Substantia nigra (tissue), 51 donors: ENCODE measurements at places on chromosomes 7 and 10.

- no peak for DNase-seq
Observed at GRCh38 chr7:133535308-133535707, 282.4 kb downstream of the EXOC4 start.

DNA sequence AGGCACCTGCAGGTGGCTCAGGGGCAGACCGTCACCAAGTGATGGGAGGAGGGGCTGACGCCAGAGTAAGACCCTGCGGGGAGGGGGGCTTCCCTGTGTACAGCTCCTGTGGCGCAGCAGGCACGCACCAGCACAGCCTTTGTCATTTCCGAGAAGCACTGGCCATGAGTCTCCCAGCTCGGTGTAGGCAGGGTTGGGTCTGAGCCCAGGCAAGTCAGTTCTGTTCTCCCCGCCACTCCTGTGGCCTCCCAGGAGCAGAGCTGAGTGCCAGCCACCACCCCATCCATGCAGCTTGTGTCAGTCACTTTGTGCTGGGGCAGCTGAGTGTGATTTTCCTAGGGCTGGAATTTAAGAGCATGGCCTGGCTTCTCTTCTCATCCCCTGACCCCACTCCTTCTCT lies 13.2 kb downstream of the CPSF4 start:
- no peak for DNase-seq

DNA sequence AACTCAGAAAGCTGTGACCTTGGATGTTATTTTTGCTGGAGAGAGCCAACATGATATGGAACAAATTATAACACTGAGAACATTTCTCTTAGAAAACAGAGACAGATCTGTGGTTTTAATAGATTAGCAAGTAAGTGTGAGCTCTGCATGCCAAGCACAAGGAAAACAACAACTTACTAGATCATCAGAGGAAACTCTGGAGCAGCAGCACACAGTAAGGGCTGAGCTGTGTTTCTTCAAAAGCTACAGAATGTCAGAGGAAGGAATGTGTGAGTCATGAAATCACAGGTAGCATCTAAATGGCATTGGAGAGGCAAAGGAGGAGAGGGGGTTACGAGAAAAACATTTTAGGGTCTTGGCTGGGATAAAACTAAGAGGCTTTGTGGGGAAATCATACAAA lies 283.4 kb upstream of the FZD8 start:
- DNase-seq: no peak

GRCh38 chr7:79400222-79400621 lies 53.2 kb downstream of the MAGI2 start:
- no peak for DNase-seq

DNA sequence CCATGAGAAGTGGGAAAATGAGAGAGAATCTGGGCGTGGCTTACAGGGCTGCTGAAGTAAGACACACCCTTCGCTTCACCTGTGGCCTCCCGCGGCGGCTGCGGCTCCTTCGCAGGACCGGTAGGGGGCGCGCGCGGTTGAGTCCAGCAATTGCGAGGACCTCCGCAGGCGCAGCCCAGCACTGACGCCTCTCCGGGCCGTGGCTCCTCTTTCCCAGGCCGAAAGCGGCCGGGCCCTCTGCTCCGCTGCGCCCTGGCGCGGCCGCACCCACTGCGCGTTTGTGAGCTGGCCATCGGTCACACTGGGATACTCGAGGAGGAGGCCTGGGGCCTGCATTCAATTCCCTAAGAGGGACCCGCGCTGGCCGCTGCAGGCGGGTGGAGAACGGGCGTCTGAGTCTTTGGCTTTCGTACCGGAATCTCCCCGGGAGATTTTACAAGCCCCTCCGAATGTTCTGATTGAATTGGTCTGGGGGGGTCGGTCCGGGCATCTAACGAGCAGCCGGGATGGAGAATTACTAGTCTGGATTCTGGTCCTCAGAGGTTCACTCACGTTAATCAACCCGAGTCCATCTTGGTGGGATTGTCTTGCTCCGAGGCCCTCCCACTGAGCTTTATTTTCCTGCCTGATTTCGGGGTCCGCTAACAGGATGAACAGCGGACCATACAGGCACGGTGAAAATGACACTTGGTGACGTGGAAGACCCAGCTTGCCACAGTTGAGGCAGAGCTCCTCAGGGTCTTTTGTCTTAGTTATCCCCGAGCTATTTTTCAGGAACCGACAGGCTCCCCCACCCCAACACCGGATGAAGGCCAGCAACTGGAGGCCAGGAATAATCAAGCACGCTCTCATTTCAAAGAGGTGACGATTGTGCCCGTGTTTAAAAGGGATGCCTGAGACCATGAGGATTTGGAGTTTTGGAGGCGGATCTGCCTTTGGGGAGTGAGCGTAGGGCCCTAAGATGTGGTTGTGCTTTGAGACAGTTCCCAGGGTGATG lies at the start of gene LRRD1:
TSS of gene LRRD1 (minus strand) at position 215 of the 997 bp plus-strand sequence. CDS start 13,940 bp downstream, outside the sequence.
- peak; percentile 66 for DNase-seq

GRCh38 chr10:124918191-124918830 lies 23.6 kb upstream of the ZRANB1 start:
- no peak for DNase-seq

DNA sequence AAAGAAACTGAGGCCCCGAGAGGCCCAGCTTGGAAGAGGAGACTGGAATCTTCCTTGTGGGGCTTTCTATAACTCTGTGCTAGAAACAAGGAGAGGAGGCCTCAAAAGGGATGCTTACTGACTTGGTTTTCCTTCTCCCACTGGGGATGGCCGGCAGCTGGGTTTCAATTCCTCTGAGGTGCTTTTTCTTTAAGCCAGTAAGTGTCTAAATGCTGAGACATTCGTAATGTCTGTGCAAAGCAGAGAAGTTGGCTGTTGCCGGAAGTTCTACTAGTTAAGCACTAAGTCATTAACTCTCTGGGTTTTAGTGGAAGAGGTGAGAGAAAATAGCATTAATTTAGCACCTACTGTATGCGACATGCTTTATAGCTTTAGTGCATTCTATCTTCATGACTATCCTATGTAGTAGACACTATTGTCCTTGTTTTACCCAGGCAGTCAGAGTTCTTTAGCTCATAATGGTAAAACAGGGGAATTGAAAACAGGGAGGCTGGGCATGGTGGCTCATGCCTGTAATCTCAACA lies 135.2 kb downstream of the RGS10 start:
- DNase-seq: no peak

GRCh38 chr7:22129819-22130580 lies 184.3 kb upstream of the CDCA7L start:
- no peak for DNase-seq

DNA sequence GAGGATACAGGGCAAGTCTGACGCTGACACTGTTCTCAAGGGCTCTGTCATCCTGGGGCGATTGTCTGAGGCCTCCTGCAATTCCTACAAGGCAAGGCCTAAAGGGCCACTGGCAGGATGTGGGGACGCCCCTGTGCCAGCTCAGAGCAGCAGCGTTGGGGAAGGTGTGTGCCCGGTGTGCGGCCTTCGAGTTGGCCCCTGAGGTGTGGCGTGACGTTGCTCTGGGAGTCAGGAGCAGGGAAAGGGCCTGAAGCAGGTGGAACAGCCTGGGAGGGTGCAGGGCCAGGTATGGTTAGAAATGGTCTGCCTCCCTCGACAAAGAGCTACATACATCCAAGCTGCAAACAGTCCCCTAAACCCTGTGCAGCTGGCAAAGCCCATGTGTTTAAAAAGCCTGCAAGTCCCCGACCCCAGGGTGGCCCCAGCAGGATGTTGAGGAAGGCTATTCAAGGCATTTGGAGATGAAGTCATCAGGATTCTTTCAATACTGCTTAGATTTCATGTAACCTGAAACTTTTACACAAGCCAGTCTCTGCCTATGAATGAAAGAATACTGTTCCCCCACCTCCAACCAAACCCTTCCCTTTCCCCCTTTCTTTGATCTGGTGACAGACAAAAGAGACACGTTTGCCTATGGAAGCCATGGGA lies 142.5 kb upstream of the TNS3 start:
- DNase-seq: no peak

GRCh38 chr10:48476279-48476982 lies 128.4 kb downstream of the ARHGAP22 start:
- no peak for DNase-seq

GRCh38 chr7:122305475-122306319 lies 1.1 kb upstream of the FEZF1 start:
- no peak for DNase-seq
